ENCODE measurements at places on chromosomes 3 and 15.

DNA sequence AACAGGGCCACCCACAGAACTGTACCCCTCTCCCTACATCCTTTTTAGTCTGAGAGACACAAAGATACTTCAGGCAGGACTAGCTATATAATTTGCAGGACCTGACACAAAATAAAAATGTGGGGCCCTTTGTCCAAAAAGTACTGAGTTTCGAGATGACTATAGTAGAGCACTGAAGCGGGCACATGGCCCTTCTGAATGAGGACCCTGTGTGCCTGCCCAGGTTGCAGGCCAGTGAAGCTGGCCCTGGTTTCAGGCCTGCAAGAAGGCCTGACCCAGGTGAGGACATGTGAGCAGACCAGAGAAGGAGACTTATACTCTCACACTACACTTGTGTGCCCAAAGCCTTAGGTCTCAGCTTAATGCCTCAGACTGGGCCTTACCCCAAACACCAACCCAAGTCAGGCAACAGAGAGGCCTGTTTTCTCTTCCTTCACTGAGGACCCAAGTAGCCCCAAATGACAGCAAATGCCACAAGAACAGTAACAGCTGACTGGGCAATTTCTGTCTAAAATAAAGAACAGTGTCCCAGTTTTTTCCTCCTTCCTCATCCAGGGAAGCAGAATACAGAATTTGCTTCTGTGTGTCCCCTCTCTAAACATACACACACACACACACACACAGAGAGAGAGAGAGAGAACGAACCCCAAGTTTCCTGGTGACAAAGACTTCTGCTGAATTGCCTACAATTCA lies 100.9 kb upstream of the ARHGEF3 start:
- no peak for DNase-seq

- DNase-seq, result no peak
Measured at GRCh38 chr15:50082066-50082465, 37.0 kb downstream of the ATP8B4 start.

- no peak for DNase-seq
Measured at GRCh38 chr3:124520970-124521369, 209.3 kb upstream of the UMPS start.

GRCh38 chr3:49534581-49535441 lies 19.5 kb upstream of the BSN start:
- DNase-seq, result no peak

DNA sequence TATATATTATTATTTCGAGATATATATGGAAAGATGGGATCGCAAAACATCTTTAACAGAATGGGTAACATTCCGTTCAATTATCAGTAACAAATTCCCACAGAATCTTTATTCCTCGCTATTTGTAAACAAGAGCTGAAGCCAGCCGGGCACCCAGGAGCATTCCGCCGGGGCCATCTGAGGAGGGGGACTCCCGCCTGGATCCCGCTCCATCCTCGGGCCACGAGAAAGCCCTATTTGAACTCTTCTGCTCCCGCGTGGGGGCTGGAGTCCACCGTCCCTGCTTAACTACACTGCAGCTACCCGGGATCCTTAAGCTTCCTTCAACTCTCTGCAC lies 687 bp downstream of the GPR176 start:
- no peak for DNase-seq

DNA sequence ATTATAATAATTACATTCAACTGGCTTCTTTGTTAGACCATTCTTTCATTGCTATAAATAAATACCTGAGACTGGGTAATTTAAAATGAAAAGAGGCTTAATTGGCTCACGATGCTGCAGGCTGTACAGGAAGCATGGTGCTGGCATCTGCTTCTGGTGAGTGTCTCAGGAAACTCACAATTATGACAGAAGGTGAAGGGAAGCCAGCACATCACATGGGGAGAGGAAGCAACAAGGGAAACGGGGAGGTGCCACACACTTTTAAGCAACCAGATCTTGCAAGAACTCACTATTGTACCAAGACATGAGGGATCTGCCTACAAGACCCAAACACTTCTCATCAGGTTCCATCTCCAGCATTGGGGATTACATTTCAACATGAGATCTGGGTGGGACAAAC lies 413.1 kb upstream of the ARRDC4 start:
- DNase-seq, result no peak
